NCI-H2171 (cell line): ENCODE measurements at places on chromosomes 5 and 9.

GRCh38 chr9:38007016-38007415 lies 62.0 kb downstream of the SHB start:
- no peak for DNase-seq

DNA sequence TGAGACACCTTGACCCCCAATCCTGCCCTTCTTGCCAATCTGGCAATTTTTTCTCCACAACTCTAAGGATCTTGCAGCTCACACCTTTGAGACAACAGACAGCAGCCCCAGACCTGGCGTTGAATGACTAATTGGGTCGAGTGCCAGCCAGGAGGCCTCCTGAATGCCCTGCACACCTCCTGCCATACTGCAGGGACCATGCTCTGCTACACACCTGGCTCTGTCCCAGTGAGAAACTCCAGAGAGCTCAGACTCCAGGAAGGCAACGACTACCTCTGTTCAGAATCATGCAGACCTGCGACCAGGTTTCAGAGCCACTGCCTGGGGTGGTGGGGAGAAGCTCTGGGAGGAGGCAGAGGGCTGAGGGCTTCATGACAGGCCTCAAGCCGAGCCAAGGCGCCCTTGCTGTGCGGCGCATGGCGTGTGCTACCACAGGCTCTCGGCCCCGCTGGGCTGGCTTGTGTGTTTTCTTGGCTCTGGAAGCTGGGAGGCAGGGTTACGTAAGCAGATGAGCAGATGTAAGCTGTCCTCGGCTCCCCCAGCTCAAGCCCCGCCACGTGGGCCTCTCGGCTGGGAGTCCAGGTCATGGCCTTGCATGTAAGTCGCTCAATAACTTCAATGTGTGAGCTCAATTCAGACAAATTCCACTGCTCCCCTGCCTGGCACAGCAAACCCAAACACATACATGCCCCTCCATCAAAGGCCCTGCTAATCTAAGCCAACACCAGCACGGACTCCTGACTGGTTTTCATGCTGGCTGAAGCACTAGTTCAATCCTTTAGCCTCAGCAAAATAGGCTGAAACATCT lies 27.5 kb downstream of the B4GALT1 start:
- DNase-seq = no peak

DNA sequence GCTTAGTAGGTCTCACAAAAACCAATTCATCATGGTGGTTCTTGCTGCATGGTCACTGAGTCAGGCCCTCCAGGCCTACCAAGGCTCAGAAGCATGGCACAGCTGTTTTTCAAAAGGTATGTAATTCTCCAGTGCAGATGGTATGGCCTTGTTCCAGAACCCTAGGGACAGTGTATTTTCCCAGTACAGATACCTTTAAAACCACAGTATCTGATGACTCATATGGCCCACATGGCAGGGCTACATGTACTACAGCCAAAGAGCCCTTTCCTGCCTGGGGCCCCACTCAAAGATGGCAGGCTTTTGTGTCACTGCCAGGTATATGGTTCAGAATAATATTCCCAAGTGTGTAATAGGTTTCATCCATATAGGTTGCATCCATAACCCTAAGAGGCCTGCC lies 16.5 kb downstream of the CSF2 start:
- peak; percentile 11 for DNase-seq

DNA sequence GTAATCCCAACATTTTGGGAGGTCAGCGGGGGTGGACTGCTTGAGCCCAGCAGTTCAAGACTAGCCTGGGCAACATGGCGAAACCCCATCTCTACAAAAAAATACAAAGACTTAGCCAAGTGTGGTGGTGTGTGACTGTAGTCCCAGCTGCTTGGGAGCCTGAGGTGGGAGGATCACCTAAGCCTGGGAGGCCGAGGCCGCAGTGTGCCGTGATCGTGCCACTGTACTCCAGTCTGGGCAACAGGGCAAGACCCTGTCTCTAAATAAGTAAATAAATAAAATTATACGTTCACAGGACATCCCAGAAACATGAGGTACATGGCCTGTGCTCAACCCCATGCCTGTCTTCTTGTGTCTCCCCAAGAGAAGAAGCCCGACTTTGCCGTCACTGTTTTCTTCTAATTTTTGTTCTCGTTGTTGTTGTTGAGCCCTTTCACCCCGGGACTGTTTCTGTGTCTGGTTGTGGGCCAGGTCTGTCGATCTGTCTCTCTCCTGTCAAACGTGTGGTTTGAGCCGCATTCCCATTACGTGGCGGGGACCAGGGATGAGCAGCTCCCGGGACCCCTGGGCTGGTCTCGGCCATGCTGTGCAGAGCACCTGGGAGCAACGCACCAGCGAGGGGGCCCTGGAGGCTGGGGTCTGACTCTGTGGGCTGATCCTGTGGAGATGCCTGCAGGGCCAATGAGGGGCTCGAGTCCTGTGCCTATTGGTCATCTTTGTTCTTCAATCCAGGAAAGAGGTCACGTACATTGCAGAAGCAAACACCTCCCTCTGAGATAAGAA lies 32.2 kb downstream of the NACC2 start:
- no peak for DNase-seq

- DNase-seq = no peak
Measured at GRCh38 chr5:133713751-133714150, 101.4 kb upstream of the FSTL4 start.

DNA sequence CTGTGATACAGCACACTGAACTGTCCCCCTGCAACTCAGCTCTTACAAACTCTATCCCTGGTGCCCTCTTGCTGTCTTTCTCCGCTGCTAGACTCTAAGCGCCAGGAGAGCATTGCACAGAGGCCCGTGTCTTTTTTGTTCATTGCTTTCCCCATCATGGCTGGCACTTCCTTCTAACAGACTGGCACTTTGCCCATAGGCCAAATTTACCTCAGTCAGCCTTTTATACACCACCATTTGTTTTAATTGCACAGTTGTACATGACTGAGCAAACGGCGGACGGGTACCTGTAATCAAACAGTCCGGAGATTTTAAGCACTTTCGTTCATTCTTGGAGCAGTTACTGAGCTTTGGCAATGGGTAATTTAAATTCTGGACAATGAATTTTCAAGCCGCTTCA lies 102.2 kb upstream of the CLINT1 start:
- DNase-seq = no peak

GRCh38 chr5:172035049-172035448 lies 28.6 kb upstream of the FBXW11 start:
- DNase-seq = no peak

- no peak for DNase-seq
Measured at GRCh38 chr9:106487266-106487665, 375.7 kb upstream of the ZNF462 start.

GRCh38 chr5:33010846-33011245 lies 299.7 kb downstream of the NPR3 start:
- DNase-seq = no peak

DNA sequence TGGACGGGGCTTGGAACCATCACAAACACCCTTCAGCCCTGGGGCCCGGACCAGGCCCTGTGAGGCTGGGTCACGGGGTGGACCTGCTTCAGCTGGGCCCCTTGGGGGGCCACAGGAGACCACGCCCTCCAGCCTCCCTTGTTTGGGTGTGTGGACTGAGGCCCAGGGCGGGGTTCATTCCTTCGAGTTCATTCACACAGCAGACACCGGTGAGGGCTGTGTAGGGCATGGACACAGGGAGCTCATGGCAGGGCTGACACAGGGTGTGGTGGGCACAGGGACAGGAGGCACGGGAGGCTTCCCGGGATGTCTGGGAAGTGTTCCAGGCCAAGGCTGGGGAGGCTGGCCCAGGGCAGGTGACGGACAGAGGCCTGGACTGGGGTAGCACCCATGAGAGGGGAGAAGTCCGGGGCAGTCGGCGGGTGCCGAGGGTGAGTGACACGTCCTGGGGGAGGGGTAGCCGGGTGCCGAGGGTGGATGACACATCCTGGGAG lies 8.9 kb downstream of the DNLZ start:
- no peak for DNase-seq

DNA sequence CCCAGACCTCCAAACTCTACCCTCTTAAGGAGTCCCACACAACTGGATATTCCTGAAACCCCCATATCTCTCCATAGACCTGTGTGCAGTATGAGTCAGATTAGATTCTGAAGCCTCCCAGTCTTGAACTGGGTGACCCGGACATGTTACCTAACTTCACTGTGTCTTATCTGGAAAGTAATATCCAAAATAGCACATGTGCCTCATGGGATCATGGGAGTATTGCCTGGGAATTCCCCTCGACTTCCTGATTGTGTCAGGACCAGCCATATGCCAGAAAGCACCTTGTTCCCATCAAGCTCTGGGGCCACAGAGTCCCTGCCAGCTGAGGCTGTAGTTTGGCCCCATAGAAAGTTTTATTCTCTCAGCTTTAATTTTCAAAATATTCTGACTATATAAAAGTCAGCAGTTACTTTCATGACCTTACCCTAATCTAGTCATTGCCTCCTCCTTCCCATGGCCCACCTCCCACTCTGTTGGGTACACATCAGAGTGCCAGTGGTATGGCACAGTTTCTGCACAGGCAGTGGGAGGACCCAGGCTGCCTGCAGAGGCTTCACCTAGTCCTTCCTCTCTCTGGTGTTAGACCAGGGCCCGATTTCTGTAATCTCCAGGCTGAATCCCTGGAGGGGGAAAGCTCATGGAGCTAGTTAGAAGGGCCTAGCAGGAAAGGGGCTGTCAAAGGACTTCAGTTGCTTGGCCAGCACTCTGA lies 19.5 kb upstream of the B4GALT1 start:
- DNase-seq = no peak

DNA sequence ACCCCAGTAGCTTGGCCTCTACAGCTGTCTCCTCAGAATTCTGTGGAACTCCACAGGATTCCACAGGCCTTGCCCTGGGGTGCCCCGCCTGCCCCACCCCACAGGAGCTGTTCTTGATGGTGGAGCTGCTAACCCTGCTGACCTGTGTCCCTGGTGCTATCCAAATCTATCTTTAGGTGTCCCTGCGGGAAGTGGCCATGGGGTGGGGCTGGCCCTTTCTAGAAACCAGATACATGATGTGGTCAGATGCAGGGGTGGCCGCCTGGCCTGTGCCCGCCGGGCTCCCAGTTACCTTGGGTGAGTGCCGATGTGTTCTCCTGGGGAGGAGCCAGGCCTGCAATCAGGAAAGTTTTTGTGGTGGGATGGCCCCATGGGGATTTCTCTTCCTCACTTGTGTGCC lies 34.2 kb downstream of the WNK2 start:
- no peak for DNase-seq

DNA sequence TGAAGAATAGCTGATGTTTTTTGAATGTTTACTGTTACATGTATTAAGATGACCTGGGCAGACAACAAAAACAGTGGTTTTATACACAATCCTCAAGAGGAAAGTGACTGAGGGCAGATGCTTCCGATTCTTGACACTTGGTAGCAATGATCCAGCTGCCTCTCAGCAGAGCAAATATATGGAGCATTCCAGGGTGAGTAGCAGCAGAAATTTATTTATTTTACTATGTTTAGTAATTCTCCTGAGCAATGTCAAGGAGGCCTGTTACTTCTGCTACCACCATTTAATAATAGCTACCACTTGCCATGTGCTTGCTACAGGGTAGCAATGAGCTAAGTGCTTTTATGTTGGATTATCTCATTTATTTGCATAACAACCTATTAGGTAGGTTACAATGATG lies 69.1 kb upstream of the NR3C1 start:
- no peak for DNase-seq

DNA sequence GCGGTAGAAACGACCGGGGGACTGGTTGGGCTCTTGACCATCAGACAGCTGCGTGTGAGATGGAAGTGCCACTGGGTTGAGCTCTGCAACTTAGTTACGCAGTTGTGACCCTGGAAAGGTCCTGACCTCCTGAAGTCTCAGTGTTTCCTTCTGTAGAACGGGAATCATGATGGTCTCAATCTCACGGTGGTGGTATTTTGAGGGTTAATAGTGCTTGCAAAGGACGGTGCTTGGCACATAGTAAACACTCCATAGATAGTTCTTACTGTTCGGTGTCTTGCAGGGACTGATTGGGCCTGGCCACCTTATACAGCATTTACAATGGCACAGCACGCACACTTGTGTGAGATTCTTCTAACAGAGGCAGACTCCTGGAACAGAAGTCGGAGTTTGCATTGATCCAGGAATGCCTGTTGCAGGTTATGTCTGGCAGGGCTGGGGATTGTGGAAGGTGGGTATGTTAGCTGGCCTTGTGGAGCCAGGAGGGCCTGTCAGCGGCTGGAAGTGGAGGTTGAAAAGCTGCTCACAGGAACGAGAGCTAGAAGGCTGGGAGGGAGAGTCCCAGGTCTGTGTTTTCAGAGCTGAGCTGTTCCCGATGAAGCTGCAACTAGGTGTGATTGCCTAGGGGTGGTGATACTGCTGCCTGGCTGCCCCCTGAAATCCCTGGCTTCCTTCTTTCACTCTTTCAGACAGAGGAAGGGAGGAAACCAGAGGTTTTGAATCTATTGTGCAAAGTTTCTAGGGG lies 962 bp upstream of the TXN start:
- DNase-seq = no peak

- DNase-seq = no peak
Measured at GRCh38 chr5:54257366-54258118, 52.8 kb downstream of the ARL15 start.

DNA sequence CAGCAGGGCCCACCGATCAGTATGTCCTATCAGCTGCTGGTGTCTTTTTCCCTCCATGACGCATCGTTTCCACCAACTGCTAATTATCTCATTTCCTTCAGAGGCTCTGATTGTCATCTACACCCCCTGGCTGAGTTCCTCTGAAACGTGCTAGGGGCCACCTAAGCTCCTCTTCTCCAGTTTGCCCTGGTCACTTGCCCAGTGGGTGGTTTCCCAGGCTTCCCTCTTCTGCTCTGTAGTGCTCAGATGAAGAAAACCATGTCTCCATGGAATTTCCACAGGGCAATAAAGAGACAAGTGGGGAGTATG lies 65.3 kb downstream of the TSTD2 start:
- DNase-seq = no peak

DNA sequence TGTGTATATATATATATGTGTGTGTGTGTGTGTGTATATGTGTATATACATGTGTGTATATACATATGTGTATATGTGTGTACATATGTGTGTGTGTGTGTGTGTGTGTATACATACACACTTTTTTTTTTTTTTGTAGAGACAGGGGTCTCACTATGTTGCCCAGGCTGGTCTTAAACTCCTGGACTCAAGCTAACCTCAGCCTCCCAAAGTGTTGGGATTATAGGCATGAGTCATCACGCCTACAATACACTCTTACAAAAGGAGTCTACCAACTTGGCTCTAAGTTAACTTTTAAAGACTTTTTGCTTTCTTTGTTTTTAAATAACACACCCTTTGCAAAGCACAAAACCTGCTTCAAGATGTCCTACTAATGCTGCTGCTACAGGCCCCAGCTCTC lies 2.1 kb downstream of the C9orf78 start:
- DNase-seq = no peak

DNA sequence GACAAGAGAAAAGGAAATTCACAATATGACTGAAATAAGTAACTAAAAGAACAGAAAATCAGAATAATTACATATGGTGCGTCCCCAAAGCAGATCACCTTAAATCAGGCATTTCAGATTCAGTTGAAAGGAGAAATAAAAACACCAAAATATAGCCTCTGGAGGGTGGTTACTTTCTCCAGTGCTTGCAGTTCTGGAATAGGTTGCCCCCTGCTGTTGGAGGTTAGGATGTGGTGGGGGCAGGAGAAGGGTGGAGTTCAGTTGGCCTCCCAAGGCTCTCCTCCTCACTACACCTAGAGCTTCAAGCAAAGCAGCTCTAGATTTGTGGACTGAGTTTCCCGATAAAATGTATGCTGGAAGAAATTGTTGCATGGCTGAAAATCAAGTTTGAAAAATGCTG lies 338.2 kb upstream of the TLE4 start:
- DNase-seq = no peak
